Left ventricle myocardium inferior (tissue), 1 donor: ENCODE measurements at places on chromosomes 13 and 19. TPM values are rescaled to one million over a fixed set of nuclear protein-coding genes. Genes with fewer than 3 reads are reported as not detected.
A peak's percentile ranks its signal among the peaks of the same experiment; 100 is the strongest.

The ELSPBP1 gene
- total RNA-seq = not detected

The SYNE4 gene
- 0.58 TPM for total RNA-seq

The CDC37 gene
- total RNA-seq = 142 TPM

The SHISA7 gene
- total RNA-seq = not detected

The TEX101 gene
- total RNA-seq = not detected

The PTPRH gene
- total RNA-seq = 1.1 TPM

The ODAD3 gene
- 0.77 TPM for total RNA-seq

The PPM1N gene
- total RNA-seq = 0.19 TPM

The FLT1 gene
- total RNA-seq = 40.7 TPM

DNA sequence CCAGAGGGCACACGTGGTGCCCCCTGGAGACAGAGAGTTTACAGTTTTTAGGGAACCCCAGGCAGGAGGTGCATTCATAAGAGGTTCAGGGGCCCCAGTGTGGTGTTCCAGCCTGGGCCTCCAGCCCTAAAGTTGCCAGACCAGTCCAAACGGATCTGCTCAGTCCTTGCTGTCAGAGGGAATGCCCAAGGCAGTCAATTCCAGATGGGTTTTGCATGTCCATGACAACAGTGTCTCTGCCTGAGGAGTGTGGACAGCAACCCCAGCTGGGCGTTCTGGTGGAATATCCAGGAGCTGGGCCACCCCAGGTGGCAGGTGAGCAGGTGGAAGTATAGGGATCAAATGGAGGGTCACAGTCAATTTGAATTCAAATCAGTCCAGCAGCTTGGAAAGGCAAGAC, 25.3 kb downstream of the FBXO27 start:
- no peak for DNase-seq

GRCh38 chr19:39177110-39177699, 19.6 kb upstream of the NCCRP1 start:
- DNase-seq = no peak

- no peak for DNase-seq
Observed at GRCh38 chr19:51559240-51559639, 11.8 kb upstream of the ZNF175 start.

- no peak for DNase-seq
Observed at GRCh38 chr13:62598708-62599107, 1183.1 kb upstream of the PCDH20 start.

DNA sequence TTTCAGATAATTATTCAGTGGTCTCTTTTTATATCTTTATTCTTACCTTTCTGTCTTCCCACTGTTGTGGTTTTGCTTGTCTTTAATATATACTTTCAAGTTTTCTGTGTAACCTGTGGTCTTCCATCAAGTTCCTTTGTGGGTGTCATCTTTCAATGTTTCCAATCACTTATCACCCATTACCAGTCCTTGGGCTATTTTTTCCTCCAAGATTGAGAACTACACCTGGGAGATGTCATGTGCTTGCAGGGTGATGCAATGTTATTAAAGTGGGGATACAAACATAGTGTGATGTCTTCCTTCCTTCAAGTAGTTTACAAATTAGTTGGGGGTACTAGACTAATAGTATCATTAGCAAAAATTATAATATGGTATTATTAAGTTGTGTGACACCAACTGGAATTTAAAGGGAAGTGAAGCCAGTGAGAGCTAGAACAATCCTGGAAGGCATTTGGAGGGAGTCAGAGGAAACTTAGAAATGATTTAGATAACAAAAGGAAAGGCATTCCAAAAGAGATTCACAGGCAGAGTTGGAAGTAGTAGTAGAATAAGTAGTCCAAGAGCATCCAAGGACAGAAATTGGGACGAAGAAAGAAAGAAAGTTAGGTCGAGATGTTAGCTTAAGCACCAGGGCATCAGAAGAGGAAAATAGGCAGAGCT, 3.4 kb downstream of the FNDC3A start:
- no peak for DNase-seq

DNA sequence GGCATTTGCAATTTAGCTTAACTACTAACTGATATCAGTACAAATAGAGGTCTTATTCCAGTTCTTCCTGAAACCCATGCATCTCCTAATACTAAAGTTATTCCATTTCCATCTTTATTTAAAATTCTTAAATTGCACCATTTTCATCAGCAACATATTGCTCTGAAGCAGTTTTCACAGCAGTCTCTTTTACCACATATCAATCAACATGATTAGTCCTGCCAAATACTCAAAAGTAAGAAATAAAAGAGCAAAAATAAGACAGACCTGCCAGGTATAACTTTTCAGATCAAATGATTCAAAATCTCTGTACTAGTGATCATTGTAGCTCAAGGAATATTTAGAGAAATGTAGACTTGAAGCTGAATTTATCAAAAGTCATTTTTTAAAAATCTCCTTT, 141.7 kb downstream of the SLITRK1 start:
- no peak for DNase-seq

- no peak for DNase-seq
Observed at GRCh38 chr13:27928805-27929753, 9.3 kb downstream of the PDX1 start.

DNA sequence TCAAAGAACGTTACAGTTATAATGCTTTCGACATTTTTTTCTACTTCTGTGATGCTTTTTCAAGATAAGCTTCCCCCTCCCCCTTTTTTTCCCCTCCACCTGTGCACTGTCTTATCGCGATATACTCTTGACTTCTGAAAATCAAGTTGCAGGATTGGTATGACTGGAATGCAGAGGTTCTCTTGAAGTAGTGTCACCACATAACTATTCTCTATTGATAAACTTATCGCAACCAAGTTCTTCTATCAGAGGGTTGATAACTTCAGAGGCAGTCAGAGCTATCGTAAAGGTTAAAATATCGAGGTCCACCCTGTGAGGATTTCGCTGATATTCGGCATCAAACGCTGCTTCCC, 820 bp downstream of the EID2 start:
- DNase-seq = no peak

GRCh38 chr13:51849145-51850101, 4.4 kb upstream of the TMEM272 start:
- DNase-seq = peak; percentile 35

GRCh38 chr19:3324405-3324856, 42.0 kb upstream of the NFIC start:
- peak; percentile 53 for DNase-seq

DNA sequence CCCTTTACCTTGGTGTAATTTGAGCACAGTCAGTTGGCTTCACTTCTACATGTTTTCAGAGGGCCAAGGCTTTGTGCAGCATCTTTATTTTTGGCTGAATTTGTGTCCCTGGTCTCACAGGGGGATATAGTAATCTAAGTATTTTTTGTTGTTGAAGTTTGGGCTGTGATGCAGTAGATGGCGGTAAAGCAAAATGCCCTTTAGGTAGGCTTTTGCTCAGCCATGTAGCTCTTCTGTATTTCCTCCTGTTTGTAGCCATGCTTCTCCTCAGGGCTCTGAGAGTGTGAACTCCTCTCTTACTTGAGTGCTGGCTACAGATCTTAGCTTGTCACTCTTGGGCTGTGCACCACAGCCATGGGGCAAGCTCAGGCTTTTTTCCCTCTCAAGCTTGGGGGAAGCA, 328.6 kb downstream of the SLITRK5 start:
- no peak for DNase-seq

DNA sequence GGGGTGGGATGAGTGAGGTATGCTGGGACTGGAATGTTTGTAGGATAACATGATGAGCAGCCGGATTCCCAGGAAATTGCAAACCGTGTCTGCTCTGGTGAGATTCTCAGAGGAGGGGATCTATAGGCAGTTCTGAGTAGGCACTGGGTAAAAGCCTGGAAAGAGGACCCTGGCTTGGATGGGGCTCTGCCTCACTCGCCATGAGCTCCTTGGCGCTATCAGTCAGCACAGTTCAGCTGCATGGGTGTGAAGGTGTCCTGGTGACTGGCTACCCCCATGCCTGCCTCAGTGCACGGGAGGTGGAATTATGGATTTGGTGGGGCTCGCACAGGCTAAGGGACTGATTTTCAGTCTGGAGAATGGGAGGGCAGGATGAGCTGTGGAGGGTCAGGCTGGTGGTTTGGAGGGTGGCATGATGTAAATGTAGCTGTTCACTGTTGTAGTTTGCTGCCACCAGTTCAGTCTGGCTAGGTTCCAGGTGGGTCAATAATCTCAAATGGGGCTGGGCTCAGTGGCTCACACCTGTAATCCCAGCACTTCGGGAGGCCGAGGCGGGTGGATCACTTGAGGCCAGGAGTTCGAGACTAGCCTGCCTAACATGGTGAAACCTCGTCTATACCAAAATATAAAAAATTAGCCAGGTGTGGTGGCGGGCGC, 9.2 kb upstream of the ZNF627 start:
- DNase-seq = no peak

- DNase-seq = no peak
Observed at GRCh38 chr19:13117176-13117771, 734 bp upstream of the TRMT1 start.

DNA sequence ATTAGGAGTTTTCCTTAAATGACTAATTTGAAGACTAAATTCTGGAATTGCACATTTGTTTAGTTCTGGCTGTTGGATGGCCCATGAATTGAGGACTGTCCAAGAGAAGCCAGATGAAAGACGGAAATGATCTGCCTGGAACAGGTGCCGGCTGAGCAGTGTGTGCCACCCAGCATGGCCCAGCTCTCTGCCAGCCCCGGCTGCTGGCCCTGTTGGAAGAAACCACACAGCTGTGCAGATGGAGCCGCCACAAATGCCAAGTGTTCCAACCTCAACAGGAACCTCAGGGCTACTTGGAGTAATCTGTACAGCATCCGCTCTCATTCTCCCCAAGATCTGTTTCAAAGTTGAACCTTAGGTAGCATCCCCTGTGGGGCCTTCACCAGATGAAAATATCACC, 67.0 kb upstream of the STARD13 start:
- no peak for DNase-seq

GRCh38 chr13:27176470-27177410, 5.1 kb upstream of the USP12 start:
- DNase-seq = no peak

DNA sequence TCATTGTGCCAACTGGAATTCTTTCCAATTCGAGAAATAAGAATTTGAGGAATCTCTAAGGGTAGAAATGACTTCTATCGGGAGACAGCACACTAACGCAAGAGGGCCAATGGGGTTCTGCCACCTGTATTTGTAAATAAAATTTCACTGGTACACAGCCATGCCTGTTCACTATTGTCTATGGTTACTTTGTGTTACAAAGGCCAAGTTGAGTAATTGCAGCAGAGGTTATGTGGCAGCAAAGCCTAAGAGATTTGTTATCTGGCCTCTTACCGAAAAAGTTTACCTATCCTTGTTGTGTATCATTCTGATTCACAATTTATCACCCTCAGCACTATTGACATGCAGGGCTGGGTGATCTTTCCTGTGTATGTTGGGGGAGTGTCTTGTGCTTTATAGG, 278.0 kb downstream of the KLF5 start:
- DNase-seq = no peak

- no peak for DNase-seq
Observed at GRCh38 chr13:73722120-73722519, 412.1 kb downstream of the KLF12 start.

DNA sequence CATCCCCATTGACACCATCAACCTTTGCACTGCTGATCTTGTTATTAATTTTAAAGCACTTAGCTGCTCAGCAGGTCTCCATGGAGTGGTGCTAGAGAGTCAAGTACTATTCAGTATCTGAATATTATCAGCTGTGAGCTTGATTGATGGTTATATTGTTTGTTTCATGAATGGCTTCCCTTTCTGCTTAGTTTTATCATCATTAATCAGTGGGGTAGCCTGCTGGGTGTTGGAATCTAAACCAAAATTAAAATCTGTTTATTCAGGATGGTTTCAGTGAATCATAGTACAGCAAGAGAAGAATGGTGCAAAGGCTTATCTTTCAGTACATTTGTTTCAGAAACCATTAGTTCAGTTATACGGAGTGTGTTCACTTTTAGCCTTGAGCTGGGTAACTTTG, 42.5 kb upstream of the SCEL start:
- no peak for DNase-seq

DNA sequence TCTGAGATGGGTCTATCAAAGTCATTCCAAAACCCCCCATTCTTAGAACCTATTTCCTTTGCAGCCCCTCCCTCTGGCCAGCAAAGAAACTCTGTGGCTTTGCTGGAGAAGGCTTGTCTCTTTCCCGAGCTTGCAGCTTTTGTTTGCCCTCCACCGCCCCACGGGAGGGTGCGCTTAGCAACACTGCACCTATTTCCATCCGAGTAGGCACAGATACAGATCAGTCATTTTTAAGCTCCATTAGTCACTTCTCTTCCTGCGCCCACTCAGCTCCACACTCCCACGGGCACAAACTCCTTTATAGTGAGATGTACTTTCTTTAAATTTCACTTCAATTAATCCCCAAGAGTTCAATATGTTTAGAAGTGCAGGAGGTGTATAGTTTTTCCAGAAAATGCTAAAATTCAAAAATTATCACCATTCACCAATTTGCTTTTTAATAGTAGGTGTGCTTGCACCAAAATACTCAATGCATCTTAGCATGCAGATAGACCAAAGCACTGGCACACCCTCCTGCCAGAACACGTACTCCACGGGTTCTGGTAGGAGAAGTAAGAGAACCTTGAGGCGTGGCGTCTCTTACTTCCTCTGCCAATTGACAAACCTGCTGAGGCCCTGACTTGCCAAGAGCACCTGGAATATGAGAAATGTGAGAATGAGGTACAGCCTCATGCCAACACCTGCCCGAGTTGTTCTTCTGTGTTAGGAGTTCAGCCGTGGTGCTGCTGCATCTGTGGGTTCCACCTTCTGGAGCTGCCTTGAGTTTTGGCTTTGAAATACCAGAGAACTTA, 183.7 kb downstream of the TEX29 start:
- DNase-seq = no peak

DNA sequence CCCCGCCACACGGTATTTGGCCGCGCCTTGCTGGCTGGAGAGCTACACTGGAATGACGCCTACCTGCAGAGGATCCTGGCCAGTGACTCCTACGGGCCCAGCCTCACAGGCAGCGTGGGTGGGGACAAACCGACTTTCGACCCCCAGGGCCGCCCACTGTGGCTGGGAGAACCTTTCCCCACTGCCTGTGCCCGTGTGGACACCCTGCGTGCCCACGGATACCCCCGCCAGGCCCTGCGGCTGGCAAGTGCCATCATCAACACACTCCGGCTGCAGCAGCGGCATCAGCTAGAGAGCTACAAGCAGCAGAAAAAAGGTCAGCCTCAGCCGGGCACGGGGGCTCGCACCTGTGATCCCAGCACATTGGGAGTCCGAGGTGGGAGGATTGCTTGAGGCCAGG, 19.3 kb downstream of the ZSWIM4 start:
- no peak for DNase-seq

DNA sequence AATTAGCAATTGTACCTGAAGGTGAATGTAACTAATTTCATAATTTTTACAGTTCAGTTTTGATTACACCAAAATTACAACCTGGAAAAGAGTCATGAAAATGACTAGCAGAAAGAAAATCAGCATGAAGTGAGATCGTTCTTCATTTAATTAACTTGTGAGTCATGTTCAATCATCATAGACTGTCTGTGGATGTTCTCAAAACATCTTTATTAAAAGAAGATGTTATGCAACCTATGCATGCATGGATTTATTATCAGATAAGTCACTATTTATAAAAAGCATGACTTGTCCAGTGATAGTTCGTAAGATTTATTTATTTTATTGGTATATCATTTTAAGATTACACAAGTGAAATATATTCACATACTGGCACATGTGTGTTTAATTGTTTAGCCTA, 245.9 kb downstream of the ITGBL1 start:
- no peak for DNase-seq

- DNase-seq = peak; percentile 83
Observed at GRCh38 chr13:29497137-29497654, 98.3 kb downstream of the SLC7A1 start.

- DNase-seq = no peak
Observed at GRCh38 chr13:42708391-42708790, 73.0 kb upstream of the FAM216B start.
